ENCODE measurements at places on chromosomes 11 and 22.

DNA sequence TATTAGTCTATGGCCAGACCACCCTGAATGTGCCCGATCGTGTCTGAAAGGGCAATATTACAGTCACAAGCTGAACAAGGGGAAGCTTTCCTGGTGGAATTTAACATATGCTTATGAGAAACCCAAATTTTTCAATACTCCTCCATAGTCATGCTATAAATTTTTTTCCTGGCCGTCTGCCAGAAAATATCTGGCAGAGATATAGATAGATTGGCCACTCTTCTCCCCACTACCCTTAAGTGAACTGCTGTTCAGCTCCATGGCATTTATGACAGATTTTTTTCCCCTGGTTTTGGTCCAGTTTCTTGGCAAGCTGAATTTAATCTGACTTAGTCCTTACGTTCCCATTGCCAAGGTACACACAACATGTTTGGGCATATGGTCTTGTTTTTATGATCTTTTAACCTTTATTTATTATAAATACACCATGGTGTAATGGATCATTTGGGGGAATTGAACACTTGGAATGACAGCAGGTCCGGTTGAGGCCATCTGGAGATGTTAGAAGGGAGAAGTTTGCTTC lies 328.5 kb downstream of the CNTN5 start:
- DNase-seq: no peak

DNA sequence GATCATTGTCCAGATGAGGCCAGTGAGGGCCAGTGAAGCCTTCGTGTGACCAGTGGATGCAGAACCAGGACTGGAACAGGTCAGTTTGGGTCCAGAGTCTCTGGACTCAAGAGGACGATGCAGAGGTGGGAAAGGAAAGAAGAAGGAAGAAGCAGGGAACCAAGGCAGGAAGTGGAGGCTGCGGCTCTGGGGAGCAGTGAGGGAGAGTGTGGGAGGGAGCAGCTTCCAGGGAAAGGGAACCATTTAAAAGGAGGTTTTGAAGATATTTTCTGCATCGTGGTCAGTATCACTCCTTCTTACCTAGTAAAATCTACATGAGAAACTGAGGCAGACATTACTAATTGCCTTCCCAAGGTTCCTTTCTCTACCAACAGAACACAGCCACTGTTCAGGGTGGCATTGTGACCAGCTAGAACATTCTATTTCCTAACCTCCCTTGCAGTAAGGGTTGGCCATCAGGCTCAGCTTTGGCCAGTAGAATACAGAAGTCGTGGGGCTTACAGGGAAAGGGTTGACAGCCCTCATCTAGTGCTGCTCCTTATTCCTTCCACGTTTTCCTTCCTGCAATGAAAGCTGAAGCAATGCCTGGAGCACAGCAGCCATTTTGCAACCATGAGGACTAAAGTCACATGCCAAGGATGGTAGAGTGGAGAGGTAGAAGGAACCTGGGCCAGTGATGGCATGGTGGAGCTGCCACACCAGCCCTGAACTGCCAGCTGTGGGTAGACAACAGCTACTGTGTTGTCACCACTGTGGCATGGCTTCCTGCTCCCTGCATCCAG lies 29.1 kb upstream of the LINC01488 start:
- no peak for DNase-seq

GRCh38 chr11:91922846-91923245 lies 301.8 kb upstream of the FAT3 start:
- DNase-seq: no peak

- no peak for DNase-seq
Measured at GRCh38 chr11:8610532-8611116, 16.6 kb upstream of the STK33 start.

- DNase-seq: no peak
Measured at GRCh38 chr11:109229682-109230081, 192.3 kb upstream of the C11orf87 start.

GRCh38 chr11:133173810-133174412 lies 358.4 kb downstream of the OPCML start:
- no peak for DNase-seq

GRCh38 chr11:12031856-12032544 lies 23.6 kb upstream of the DKK3 start:
- no peak for DNase-seq

DNA sequence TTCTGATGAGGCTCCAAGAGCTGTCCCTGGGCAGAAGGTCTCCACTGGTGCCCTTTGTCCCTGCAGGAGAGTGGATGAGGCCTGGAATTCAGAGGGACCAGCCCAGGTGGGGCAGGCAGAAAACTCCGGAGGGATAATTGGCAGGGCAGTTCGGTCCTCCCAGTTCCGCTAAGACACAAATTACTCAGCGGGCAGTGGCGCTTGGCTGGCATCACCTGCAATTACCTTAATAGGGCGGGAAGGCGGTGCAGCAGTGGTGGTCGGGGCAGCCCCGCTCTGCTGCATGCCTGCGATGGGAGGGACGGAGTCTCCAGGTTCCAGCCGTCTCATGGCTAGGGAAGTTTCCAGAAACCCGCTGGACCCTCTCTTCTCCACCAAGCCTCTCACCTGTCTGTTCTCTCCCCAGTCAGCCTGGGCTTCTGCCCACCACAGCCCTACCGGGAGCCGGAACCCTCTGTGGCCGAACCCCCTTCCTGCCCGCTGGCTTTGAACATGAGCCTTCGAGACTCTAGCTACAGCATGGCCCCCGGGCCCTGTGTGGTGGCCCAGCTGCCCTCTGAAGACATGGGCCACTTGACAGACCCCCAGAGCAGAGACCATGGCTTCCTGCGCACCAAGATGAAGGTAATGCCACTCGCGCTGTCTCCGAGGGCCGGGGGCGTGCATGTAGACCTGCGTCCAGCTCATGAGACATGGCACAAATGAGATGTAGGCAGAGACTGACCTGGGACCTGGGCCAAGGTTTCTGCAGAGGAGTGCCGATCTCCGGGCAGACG lies 7.0 kb downstream of the OVOL1 start:
- DNase-seq: no peak

DNA sequence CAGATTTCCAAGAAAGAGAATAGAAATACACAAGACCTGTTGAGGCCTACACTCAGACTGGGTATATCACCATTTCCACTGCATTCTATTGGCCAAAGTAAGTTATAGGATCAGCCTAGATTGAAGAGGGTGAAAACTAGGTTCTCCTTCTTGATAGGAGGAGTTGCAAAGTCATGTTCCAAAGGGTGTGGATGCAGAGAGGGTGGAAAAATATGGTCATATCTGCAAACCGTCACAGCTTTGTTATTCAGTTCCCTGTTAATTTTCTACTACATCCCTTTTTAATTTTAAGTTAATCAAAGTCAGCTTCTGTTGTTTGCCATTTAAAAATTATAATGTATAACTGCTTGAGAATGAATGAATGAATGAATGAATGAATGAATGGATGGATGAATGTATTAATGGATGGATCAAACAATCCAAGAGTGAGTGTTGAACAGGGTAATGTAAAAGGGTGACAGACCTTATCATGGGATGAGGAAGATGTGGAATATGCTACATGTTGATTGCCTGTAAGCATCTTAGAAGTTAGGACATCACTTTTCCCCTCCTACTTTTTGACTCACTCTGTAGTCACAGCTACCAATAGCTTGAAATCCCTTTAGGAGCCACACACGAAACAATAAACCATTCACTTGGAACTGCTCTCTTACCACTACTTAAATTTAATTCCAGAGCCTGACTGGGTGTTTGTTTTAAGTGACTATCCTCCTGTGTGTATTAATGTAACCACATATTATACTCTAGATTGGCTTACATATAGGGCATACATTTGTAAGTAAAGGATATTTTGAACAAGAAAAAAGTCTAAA lies 121.5 kb downstream of the CCDC34 start:
- DNase-seq: no peak

DNA sequence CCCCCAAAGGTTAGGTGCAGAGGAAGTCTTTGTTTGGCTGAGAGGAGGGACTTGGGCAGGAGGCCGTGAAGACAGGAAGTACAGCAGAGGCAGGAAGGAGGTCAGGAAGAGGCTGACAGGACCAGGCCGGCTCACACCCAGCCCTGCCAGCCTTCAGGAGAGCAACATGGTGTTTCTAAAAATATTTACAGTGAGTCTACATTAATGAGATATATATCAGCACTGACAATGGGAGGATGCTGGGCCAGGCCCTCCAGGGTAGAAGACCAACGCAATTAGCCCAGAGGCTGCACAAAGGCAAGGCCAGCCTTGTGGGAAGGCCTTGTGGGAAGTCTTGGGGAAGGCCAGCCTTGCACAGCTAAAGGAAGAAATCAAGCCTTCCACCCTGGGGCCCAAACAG lies 7.9 kb upstream of the APLNR start:
- no peak for DNase-seq

- no peak for DNase-seq
Measured at GRCh38 chr11:17548444-17548843, 1.4 kb downstream of the OTOG start.

GRCh38 chr22:23516304-23516703 lies 63.8 kb downstream of the IGLL1 start:
- DNase-seq: no peak

GRCh38 chr11:111801135-111801534 lies 34.9 kb upstream of the PPP2R1B start:
- no peak for DNase-seq

- DNase-seq: no peak
Measured at GRCh38 chr11:123429913-123430720, at the start of gene GRAMD1B. GRAMD1B (plus strand) TSS chr11:123430269; CDS start chr11:123430793, 524 bp downstream.

- no peak for DNase-seq
Measured at GRCh38 chr22:34986523-34986922, 79.4 kb upstream of the ISX start.

DNA sequence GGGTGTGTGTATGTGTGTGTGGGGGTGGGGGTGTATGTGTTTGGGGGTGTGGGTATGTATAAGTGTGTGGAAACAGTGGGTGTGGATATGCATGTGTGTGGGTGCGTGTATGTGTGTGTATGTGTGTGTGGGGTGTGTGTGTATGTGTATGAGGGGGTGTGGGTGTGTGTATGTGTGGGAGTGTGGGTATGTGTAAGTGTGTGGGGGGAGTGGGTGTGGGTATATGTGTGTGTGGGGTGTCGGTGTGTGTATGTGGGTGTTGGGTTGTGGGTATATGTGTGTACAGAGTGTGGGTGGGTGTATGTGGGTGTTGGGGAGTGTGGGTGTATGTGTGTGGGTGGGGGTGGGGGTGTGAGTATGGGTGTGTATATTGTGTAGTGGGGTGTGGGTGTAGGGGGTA lies 206.0 kb downstream of the OPCML start:
- DNase-seq: no peak

- DNase-seq: no peak
Measured at GRCh38 chr11:78949976-78950690, 375.5 kb upstream of the NARS2 start.

DNA sequence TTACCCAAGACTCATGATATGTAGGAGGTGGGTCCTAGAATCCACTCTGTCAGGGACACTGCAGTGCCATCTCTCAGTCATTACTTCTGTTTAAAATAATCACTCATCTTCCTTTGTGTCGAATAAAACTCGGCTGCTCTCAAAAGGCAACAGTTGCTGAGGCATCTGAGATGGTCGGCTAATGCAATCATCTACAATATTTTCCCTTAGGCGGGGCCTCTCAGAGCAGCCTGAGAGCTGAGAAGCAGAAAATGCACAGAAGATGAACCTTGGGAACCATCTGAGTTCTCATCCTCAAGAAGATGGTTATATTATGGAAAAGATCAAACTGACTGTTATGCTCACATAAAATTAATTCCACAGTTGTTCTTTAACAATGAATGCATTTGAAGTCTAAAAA lies 1518.2 kb upstream of the TENM4 start:
- DNase-seq: no peak

DNA sequence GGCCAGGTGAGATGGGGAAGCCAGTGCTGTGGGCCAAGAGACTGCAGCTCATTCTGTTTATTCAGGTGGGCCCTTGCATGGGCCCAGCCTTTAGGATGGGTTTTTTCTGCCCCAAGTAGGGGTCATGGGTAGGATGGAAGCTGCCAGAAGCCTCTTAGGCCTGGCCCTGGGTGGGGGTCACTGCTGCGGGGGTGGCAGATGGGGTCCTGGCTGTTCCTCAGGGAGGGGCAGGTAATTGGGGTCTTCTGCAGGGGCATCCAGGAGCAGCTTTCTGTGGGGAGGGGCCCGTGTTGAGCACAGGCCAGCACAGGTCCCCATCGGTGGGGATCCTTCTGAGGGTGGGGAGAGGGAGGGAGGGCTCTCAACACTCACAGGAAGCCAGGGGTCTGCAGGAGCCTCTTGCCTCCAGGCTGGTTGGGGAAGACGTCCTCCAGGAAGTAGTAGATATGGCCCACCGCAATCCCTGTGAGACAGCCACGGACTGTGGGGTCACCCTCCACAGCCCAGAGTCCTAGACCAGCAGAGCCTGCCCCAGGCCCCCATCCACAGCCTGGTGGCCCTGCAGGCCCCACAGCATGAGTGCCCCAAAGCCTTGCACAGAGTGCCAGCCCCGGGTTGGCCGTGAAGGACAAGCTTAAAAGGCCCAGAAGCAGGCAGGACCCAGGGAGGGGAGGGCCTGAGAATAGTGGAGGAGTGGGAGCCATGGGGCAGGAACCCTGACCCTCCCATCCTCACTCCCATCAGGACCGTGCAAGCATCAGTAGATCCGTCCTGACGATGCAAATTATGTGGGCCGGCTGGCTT lies 1.9 kb downstream of the DERL3 start:
- DNase-seq: no peak

GRCh38 chr11:15967966-15968365 lies 388.4 kb downstream of the SOX6 start:
- DNase-seq: no peak

GRCh38 chr22:40512426-40513136 lies 123.9 kb downstream of the MRTFA start:
- DNase-seq: peak; percentile 40

DNA sequence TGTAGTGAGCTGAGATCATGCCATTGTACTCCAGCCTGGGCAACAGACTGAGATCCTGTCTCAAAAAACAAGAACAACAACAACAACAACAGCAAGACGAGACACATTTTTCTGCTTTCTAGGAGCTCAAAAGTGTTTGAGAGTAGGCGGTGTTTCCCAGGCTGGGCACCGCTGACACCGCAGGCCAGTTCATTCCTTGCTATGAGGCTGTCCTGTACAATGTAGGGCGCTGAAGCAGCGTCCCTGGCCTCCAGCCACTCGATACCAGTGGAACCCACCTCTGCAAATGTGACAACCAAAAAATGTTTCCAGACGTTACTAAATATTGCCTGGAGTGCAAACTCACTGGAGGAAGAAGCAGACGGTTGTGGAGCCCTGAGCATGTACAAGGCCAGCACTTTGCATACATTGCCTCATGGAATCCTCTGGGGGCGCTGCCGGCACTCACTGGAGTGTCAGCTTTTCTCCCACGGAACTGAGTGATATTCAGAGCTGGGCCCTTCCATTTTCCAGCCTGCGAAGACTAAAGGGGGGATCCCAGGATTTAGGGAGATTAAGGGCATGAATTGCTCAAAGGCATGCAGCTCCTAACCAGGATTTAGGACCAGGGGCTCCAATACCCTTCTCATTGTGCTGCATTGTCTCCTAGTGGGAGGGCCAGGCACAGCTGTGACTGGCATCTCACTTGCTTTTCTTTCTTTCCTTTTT lies 5.8 kb upstream of the MIEF1 start:
- peak; percentile 44 for DNase-seq

DNA sequence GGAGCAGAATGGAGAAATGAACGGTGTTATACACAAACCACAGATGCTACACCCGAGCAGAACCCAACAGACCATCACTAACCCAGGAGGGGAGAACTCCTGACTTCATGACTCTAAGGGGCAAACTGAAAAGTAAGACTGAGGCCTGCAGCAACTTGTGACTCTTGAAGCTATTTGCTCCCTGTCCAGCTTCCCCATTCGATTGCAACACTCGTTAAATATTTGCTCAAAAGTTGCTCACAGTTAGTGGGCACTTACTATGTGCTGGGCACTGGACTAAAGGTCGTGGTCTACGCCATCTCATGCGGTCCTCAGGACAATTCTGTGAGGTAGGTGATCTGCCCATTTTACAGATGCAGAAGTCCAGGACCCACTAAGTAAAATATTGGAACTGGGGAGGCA lies 9.5 kb upstream of the ADA2 start:
- DNase-seq: no peak
